Caco-2 (cell line): ENCODE measurements at places on chromosomes 4 and X. TPM values are rescaled to one million over a fixed set of nuclear protein-coding genes. Genes with fewer than 3 reads are reported as not detected.

DNA sequence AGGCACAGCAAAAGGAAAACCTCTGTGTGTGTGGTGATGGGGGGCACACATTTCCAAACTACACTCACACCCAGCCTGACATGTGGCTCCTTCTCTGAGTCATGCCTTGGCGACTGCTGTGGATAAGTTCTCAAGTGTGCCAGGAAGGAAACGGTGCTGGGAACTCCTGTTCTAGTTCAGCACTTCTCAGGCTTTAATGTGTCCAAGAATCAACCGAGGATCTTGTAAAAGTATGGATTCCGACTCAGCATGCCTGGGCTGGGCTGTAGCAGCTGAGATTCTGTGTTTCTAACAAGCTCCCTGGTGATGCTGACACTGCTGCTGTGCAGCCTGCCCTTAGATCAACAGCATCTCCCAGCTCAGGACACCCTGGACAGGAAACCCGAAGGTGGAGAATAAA, 20.2 kb downstream of the CLNK start:
- no peaks in the 10 kb centered on the region for H3K36me3 ChIP-seq
- no peak overlapping the region for H3K4me3 ChIP-seq
- no peak for DNase-seq
- H3K4me1 ChIP-seq = peaks cover under 1% of the 10 kb centered on the region; the same call in 1 of the 2 replicates
- no peaks in the 10 kb centered on the region for H3K27me3 ChIP-seq
- H3K27ac ChIP-seq = no peak overlapping the region

The GNRHR gene
- not detected in 2 replicates for total RNA-seq

GRCh38 chrX:15546745-15547144, 46.1 kb downstream of the BMX start:
- H3K27ac ChIP-seq = no peak overlapping the region
- H3K27me3 ChIP-seq = no peaks in the 10 kb centered on the region
- H3K4me1 ChIP-seq = no peaks in the 10 kb centered on the region
- no peak for DNase-seq
- H3K4me3 ChIP-seq = no peak overlapping the region

DNA sequence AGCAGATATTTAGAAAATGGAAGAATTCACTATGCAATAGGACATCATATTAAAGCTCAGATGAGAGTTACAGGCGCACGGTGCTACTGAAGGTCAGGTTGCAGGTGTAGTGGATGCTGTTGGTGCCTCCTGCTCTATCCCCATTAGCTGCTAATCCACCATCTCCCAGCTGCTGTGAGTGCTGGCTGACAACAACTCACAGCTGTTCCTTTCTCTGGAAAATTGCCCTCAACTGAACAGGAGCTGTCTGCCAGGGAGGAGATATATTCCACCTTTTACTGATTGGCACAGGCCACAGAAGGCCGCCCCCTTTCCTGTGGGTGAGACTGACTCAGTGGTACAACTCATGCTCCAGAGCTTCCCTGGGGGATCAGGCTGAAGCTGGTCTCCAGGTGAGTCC, 48.7 kb downstream of the UCHL1 start:
- H3K27me3 ChIP-seq = no peaks in the 10 kb centered on the region
- H3K27ac ChIP-seq = no peak overlapping the region
- no peaks in the 10 kb centered on the region for H3K36me3 ChIP-seq
- DNase-seq = no peak
- no peak overlapping the region for H3K4me3 ChIP-seq
- H3K4me1 ChIP-seq = no peaks in the 10 kb centered on the region

GRCh38 chr4:159008671-159009070, 94.2 kb upstream of the RAPGEF2 start:
- no peak overlapping the region for H3K27ac ChIP-seq
- H3K36me3 ChIP-seq = no peaks in the 10 kb centered on the region
- DNase-seq = no peak
- peaks cover 13% of the 10 kb centered on the region for H3K4me1 ChIP-seq
- no peak overlapping the region for H3K4me3 ChIP-seq
